ENCODE measurements at places on chromosomes 5 and 9. TPM values are rescaled to one million over a fixed set of nuclear protein-coding genes. Genes with fewer than 3 reads are reported as not detected.

DBH gene
- not detected for total RNA-seq

MOB3B gene
- total RNA-seq = 3.7 TPM

SPATA9 gene
- not detected for total RNA-seq

CDK9 gene
- 84.0 TPM for total RNA-seq

MTX3 gene
- 23.9 TPM for total RNA-seq

GRCh38 chr5:142915813-142916424 is 145.7 kb downstream of the ARHGAP26 start:
- DNase-seq = peak; percentile 78

DNA sequence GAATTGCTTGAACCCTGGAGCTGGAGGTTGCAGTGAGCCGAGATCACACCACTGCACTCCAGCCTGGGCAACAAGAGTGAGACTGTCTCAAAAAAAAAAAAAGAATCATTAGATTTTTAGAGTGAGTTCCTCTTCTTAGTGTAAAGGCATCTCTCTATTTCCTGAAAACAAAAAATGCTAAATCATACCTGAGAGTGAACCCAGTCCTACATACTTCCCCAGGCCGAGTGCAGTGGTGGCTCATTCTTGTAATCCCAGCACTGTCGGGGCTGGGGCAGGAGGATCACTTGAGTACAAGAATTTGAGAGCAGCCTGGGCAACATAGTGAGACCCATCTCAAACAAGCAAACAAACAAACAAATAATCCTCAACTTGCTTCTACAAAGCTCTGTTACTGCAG is 38.2 kb upstream of the LPAR1 start:
- DNase-seq = no peak

DNA sequence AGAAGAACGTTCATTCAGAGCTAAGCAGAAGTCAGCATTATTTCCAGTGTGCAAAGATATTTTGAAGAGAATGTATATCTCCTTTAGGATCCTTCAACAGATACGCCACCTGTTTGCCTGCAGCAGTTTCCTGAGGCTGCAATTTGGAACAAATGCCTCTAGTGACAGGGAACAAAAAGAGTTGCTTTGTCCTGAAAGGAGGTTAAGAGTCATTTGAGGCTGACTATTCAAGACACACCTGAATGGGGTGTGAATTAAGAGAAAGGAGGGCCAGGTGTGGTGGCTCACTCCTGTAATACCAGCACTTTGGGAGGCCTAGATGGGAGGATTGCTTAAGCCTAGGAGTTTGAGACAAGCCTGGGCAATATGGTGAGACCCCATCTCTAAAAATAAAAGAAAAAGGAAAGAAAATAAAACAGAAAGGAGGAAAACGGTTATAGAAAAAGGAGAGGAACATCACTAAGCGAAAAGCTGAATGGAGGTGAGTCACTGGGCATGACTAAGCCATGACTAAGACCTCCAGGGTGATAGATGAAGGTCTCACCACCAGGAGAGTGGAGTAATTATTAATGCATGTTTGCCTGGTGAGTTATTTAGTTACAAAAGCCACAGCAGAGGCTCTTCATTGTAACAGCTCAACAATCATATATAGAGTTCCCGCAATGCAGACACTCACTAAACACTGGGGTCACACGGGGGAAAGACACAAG is 255.2 kb upstream of the TNC start:
- peak; percentile 93 for DNase-seq

- DNase-seq = peak; percentile 79
These were observed 370.3 kb downstream of the NNT start for GRCh38 chr5:43973318-43973717.

DNA sequence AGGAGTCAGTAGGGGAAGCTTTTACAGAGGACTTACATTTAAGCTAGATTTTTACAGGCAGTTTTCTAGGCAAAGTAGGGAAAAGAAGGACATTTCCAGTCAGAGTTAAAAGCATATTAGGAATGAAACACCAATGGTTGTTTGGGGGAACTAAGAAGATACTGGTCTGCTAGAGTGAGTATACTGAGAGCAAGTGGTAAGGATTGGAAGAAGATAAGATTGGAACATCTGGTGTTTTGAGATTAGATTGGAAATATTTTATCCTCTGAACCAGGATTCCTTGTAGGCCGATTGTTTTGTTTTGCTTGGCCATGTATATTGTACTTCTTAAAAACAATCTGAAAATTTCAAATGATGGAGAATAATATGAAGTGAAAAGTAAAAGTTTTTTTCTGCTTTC is 7.7 kb downstream of the FBXO38 start:
- no peak for DNase-seq

DNA sequence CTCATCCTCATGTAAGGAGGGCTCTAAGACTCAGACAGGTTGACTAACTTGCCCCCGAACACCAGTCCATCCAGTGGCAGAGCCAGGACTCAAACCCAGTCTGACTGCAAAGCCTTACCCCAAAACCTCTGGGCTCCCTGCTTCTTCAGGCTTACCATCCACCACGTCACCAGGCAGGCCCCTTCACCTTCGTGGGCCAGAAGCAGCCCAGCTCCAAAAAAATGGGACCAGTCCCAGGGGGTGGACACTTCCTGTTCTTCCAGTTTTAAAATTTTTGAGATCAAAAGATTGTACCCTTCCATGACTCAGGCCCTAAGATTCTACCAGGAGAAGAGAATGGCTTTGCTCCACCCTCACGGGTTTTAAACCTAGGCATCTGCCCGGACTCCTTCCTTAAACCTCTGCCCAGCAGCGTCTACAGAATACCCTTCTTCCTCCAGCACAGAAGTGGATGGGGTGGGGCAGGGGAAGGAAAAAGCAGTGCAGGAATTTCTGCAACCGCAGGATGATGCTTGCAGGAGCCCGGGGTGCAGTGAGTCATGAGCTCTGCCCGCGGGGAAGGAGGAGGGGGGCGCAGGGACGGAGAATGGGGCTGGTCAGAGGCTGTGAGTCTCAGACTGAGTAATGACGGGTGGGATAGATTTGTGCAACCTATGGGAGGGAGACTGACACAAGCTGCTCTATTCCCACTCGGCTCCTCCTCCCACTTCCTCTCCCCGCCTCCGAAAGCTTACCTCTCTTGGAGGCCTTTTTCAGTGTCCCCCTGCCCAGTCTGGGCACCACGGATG is 50.4 kb upstream of the STXBP1 start:
- DNase-seq = peak; percentile 99

DNA sequence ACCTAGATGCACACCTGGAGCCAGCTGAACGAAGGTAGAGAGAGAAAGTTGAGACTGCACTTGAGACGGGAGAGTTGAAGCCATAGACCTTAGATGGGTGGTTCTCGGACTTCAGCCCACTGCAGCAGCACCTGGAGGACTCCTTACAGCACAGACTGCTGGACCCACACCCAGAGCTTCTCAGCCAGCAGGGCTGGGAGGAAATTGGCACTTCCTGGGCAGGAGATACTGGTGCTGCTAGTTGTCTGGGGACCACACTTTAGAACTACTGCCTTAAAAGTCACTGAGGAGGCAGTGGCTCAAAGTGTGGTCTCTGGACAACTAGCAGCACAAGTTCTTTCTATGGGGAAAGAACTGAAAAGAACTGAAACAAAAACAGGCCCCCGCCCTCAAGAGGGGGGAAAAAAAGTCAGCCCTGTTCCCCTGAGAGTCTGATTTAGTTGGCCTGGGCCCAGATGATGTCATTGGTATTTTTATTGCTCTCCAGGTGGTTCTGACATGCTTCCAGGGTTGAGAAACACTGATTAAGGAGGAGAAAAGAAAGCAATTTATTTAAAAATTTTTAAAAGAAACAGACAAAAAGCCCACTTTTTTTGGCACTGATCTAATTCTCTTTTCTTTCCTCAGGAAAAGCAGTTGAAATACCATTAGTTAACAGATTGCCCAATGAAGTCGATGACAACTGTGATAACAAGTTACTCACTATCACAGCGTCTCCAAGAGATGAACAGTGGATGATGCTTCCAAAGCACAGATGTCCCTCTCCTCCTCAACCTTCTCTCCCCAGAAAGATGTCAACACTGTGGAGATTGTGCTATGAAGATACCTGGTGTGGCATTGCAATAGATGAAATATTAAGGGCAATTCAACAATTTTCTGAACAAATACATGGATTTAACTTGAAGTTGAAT is 73.6 kb upstream of the ADAMTS16 start:
- DNase-seq = peak; percentile 49

Measured in MCF 10A (cell line).